ENCODE measurements at places on chromosomes 6 and 20. TPM values are rescaled to one million over a fixed set of nuclear protein-coding genes. Genes with fewer than 3 reads are reported as not detected.

GRCh38 chr20:48886811-48887210 lies 34.7 kb upstream of the ARFGEF2 start:
- no peak for DNase-seq

DNA sequence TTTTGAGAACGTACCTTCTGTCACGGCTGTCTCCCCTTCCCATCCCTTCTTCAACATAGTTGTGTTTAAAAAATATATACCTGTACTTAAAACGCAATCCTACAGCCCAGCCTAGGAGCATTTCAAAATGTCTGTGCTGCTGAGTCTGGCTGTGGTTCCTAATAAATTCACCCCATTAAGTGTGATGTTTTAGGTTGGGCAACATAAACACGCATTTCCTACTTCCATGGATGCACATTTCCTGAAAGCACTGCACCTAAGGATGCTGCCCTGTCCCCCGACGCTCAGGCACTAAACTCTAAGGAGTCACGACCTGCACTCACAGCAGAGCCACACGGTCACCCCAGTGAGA lies 1.2 kb downstream of the REV3L start:
- DNase-seq, result no peak

- DNase-seq, result no peak
Observed at GRCh38 chr6:84348801-84349200, 121.4 kb upstream of the CEP162 start.

- DNase-seq, result no peak
Observed at GRCh38 chr20:62027116-62027515, 38.6 kb downstream of the TAF4 start.

DNA sequence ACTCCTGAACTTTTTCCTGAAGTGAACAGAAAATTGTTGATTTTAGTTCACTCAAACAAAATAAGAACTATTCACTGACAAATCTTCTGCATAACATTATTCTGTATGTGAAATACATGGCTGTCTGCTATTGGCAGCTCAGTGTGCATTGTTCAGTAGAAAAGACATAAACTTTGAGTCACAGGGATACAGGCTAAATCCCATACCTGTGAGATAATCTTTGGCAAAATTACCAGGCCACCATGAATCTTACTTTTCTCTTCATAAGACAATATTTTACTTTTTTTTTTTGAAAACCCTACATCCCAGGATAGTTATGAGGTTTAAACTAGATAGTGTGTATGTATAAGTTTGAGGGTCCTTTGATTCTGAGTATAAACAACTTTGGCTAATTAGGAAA lies 224.8 kb downstream of the GRM1 start:
- DNase-seq, result no peak

DNA sequence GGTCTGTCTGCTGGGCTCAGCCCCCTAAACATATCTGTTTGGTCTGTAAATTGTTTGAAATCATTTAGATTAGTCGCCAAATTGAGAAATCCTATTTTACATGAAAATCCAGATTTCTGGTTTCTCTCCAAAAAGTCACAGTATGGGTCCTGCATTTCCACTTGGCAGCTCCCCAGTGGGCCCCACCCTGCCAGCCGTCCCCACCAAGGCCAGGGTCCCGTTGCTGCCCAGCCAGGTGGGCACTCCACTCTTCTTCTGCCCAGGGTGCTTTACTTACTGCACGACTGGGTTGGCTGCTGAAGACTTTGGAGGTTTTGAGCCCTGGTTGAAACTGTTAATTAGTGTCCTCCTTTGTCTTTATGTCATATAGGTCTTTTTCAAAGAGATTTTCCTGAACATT lies 50.4 kb downstream of the ARFGEF2 start:
- no peak for DNase-seq

GRCh38 chr6:124356276-124356810 lies 552.7 kb downstream of the NKAIN2 start:
- no peak for DNase-seq

Gene MYCT1
- 4.7 TPM for total RNA-seq

Gene TENT5A
- 3.4 TPM for total RNA-seq

DNA sequence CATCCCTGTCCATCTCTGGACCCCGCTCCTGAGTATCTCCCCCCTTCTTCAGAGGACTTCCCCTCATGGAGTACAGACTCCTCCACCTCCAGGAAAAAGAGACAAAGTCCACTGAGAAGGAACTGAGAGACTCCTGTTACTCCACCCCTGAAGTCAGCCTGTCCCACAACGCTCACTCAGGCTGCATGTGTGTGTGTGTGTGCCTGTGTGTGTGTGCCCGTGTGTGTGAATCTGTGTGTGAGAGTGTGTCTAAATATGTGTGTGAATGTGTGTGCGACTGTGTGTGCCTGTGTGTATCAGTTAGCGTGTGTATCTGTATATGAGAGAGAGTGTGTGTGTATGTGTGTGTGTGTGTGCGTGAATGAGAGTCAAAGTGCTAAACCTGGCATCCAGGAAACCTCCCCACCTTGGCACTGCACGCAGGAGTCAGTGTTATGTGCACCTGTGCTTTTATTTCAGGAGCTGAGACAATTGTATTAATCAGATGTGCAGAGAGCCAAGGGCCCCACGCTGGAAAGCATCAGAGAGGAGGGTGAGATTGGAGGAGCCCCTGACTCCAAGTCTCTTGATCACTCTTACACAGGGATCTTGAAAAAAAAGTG lies 39.0 kb downstream of the HLA-A start:
- DNase-seq, result no peak

GRCh38 chr6:17276766-17277165 lies 4.4 kb upstream of the RBM24 start:
- DNase-seq, result no peak
